ENCODE measurements at places on chromosomes 16 and 17. TPM values are rescaled to one million over a fixed set of nuclear protein-coding genes. Genes with fewer than 3 reads are reported as not detected.
A peak's percentile ranks its signal among the peaks of the same experiment; 100 is the strongest.

CMTM2 gene
- not detected for total RNA-seq

NOMO2 gene
- 92.1 TPM for total RNA-seq

GRCh38 chr16:831571-832413 lies 31.3 kb upstream of the GNG13 start:
- DNase-seq: no peak

GRCh38 chr16:17801068-17801467 lies 330.3 kb upstream of the XYLT1 start:
- no peak for DNase-seq

- DNase-seq: no peak
Measured at GRCh38 chr16:11273721-11274324, 394 bp upstream of the PRM3 start.

DNA sequence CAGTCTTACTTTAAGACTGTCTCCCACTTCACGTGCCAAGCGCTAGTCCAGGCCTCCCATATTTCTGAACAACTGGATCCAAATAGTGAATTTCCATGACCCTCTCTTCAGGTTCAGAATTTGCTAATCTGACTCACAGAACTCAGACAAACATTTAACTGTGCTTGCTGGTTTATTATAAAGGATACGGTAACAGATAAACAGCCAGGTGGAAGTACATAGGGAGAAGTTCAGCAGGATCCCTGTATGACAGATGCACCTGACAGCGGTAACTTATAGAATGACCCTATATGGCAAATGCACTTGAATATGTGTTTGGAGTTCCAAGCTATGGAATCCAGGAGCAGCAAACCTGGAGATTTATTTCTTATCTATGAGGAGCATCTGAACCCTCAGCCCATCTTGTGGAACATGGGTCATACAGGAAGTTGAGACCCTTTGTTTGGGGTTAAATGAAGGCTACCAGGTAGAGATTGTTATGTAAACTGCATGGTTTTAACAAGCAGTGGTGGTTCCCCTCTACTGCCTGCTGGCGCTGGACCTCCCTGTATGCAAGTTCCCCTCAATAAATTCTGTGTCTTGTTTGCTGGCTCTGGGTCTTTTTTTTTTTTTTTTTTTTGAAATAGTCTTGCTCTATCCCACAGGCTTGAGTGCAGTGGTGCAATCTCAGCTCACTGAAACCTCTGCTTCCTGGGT lies 622.6 kb downstream of the KCNJ2 start:
- no peak for DNase-seq

GRCh38 chr16:22890976-22891375 lies 77.0 kb downstream of the HS3ST2 start:
- DNase-seq: peak; percentile 14

YPEL2 gene
- total RNA-seq: 14.2 TPM

DNA sequence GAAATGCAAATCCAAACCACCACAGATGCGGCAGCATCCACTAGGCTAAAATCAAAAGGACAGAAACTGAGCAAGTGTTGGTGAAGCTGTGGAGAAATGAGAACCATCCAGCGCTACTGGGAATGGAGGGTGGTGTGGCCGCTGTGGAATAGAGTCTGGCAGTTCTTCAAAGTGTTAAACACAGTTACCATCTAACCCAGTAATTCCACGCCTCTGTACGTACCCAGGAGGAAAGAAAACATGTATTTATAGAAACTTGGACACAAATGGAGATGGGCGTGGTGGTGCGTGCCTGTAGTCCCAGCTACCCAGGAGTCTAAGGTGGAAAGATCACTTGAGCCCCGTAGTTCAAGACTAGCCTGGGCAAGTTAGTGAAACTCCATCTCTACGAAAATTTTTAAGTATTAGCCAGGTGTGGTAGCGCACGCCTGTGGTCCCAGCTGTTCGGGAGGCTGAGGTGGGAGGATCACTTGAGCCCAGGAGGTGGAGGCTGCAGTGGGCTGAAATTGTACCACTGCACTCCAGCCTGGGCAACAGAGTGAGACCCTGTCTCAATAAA lies 11.6 kb downstream of the SLC25A10 start:
- no peak for DNase-seq

DNA sequence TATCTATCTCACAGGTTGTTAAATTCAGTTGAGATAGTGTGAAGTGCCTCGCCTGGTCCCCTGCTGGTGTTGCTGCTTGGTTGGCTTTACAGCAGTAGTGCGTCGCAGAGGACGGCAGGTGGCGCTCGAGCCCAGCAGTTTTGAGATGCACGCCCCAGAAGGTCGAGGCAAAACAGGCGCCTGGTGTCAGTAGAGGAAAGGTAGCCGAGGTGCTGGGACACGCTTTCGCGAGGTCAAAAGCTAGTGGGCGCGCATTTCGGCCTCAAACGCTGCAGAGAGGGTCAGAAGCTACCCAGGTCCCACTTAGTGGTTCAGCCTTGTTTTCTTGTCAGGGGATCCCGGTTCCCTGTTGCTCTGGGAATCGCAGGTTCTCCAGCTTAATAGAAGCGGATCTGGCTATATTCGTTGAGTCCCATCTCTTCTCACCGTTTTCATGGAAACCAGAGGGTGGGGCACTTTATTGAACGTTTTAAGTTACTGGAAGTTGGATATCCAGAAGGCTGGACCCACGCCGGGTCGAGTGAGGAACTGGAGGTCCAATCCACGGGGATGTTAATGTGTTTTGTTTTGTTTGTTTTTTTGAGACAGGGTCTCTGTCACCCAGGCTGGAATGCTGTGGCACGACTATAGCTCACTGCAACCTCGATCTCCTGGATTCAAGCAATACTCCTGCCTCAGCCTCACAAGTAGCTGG lies 10.3 kb upstream of the ZFP90 start:
- peak; percentile 58 for DNase-seq

- DNase-seq: no peak
Measured at GRCh38 chr17:57915985-57916757, 39.0 kb downstream of the CUEDC1 start.

- DNase-seq: no peak
Measured at GRCh38 chr17:32930512-32930911, 2.6 kb downstream of the TMEM98 start.

DNA sequence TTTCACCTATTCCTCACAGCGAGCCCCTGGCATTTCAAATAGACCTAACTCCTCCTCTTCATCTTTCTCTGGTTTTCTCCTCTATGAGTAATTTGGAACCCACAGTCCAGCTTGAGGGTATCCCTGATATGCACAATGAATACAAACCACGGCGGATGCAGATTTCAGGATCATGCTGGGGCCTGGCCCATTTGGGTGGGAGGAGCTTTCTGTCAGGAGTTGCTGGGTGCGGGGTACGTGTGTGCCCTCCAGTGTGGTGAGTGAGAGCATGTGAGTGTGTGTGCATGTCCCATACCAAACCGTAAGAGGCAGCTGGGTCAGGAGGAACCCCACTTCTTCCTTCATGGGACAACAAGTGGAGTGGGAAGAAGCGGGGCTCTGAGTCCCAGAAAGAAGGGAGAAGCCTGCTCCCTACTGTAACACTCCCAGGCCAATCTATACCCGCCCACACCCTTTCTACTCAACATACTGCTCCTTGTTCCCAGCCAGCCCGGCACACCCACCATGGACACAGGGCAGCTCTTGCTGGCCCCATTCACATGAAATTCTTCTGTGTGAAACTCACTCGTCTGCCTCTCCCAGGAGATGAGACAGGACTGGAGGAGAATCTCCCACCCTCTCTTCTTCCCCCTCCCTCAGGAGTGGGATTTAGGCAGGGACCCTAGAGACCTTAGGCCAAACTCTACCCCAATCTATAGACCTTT lies 18.4 kb downstream of the CNTNAP1 start:
- DNase-seq: no peak

CES5A gene
- not detected for total RNA-seq

- DNase-seq: no peak
Measured at GRCh38 chr17:310111-311010, 42.2 kb downstream of the RPH3AL start.

DNA sequence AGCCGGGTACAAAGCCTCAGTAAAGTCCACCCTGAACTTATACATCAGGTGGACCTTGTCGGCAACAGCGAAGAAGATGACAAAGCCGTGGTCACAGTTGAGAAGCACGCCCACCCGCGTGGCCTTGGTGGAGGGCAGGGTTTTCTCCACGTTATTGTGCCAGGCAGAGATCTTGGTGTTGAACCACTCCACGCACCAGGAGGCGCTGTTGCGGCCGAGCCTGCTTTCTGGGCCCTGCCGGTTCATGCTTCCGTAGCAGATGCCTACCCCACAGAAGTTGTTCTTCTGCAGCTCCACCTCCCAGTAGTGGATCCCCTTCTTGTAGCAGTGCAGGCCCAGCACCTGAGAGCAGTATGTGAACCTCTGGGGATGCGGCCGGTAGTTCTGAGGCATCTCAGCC lies 22.1 kb downstream of the TRIM25 start:
- no peak for DNase-seq

DNA sequence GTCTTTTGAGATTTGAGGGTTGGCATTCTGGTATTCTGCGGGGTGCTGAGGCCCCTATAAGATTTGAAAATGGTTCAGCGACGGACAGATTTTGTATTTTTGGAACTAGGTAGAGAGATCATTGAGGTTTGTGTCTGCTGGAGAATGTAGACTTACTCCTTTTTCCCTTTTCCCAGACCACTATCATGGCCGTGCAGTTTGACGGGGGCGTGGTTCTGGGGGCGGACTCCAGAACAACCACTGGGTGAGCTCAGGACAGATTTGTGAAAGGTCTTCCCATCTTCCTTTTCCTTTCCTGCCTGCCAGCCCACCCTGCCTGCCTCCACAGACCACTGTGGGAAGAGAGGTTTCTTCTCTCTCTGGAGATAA lies 572 bp downstream of the PSMB6 start:
- DNase-seq: no peak

- DNase-seq: peak; percentile 19
Measured at GRCh38 chr17:16171613-16172012, 43.7 kb downstream of the NCOR1 start.

SPN gene
- total RNA-seq: not detected

VPS4A gene
- total RNA-seq: 27.3 TPM

DNA sequence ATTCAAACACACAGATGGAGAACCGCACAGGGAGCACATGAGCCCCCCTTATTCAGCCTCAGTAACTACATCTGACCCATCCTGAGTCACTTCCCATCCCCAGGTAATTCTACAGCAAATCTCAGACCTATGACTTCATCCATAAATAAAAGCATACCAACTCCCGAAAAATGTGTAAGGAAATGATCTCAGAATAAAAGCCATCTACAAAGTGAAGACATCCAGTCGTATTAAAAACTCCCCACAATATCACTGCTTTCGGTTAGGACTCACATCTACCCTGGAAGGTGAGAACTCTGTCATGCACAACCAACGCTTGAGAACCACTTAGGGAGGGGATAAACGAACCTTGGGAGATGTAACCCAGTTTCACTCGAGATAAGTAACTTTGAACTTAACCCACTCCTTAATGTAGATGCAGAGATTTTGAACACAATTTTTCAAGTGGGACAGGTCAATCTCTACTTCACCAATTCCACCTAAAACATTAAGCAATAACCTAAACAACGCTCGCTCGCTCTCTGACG lies 1.3 kb downstream of the USP36 start:
- peak; percentile 33 for DNase-seq

DNA sequence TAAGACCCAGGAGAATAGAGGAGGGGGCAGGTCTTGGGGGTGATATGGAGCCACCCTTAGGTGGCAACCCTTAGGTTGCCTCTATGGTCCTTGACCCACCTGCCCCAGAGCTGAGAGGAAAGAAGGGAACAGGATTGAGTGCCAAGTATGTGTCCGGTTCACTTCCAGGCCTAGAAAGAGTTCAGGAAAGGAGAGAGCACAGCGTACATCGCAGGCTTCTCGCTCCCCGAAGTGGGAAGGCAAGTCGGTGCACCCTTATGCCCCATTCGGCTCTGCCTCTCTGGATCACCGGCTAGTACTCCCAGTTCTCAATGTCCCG lies 631 bp downstream of the SP6 start:
- DNase-seq: no peak

LRRC59 gene
- total RNA-seq: 219 TPM

SETD1A gene
- total RNA-seq: 1.0 TPM

ZSCAN10 gene
- not detected for total RNA-seq

DNA sequence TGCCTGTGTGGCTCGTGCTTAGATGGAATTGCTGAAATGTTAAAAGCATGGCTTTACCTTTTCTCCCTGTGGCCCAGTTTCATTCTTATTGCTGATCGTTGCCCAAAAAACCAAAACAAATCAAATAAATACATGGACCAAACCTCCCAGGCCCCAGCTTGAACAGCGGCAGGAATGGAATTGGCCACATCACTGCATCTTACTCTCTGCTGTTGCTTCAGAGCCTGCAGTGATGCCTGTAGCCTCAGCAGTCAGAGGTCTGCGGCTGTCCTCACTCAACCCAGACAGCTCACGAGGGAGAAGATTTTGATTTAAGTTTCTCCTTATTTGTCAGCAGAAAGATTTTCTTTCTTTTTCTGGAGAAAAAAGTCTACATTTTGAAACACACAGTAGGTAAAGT lies 91.5 kb downstream of the NPIPB11 start:
- DNase-seq: no peak

DNA sequence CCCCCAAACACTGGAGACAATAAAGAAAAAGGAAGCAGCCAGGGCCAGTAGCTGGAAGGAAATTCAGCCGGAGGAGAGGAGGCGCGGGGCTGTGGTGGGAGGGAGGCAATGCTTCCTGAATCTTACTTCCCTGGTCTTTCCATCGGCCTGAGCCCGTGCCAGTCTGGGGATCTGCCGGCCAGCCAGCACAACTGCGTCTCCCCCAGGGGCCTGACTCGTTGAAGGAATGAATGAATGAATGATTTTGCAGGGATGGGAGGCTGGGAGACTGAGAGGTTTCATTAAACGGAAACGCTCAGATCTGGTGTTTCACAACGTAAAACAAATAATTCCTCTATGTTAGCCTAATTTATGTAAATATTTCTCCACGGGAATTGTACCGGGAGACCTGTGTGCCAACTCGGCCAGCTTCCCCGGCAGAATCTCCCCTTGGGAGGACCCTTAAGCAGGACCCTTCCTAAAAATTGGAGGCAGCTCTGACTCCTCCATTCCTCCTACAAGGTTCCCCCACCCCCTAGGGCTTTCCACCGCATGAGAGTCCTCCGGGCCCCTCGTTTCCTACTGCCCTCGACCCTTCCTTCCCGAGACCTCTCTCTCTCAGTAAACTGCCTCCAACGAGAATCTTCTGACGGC lies 1.3 kb upstream of the BAIAP2 start:
- no peak for DNase-seq

COL1A1 gene
- total RNA-seq: 65.6 TPM

DNA sequence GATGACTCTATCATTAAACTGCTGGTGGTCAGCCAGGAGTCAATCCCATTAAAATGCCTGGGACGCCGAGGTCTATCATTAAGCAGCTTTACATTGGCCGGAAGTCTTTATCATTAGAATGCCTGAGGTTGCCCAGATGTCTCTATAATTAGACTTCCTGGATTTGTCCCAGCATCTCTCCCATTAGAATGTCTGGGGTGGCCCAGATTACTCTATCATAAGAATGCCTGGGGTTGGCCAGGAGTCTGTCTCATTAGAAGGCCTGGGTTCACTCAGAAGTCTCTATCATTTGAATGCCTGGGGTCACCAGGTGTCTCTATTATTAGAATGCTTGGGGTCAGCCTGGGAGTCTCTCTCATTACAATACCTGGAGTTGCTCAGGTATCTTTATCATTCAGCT lies 2227.2 kb downstream of the TP53TG3F start:
- DNase-seq: no peak

GRCh38 chr17:27896701-27897100 lies 3.5 kb upstream of the LYRM9 start:
- peak; percentile 82 for DNase-seq
